ENCODE measurements at places on chromosomes 5 and 9. TPM values are rescaled to one million over a fixed set of nuclear protein-coding genes. Genes with fewer than 3 reads are reported as not detected.

DNA sequence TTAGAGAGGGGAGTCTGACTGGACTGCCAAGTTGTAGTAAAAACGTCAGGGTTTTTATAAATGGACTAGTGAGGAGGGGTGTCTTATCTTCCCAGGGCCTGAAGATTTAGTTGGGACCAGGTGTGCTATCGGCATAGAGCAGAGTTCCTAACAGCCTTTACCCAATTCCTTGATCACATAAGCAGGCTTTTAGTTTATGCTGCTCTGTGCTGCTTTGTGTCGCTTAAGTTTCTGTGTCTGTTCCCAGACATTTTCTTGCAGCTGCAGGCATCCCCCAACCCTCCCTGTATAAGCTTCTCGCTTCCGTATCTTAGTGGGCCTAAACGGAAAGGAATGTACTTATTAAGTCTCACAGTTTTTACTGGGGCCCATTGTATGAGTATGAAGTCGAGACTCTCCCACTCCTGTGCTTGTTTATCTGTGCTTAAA, 2.6 kb upstream of the SMC5 start:
- H3K36me3 ChIP-seq, result peaks cover 6% of the 10 kb centered on the region
- no peak for DNase-seq
- H3K27ac ChIP-seq, result no peak overlapping the region
- H3K4me3 ChIP-seq, result peak overlapping the region; percentile 37
- no peaks in the 10 kb centered on the region for H3K27me3 ChIP-seq

GRCh38 chr5:74603376-74603775, 37.2 kb downstream of the ENC1 start:
- H3K27me3 ChIP-seq, result no peaks in the 10 kb centered on the region
- DNase-seq, result no peak
- H3K27ac ChIP-seq, result no peak overlapping the region
- H3K4me3 ChIP-seq, result no peak overlapping the region
- H3K36me3 ChIP-seq, result no peaks in the 10 kb centered on the region

DNA sequence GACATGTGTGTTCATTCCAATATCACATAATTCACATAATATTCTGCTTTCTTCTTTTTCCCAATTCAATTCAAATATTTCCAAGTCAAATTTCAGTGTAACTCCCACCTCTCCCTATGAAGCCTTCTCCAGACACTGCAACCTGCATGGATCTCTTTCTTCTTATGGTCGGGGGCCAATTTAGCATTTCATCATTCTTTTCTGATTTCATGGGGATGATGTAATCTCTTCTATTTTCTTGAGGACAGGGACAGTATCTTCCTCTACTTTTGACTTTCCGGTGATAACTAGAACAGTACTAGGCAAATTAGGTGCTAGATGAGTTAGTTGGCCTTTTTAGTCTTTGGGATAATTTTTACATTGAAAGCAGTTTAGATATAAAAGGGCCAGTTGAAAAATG, 92.7 kb downstream of the CARTPT start:
- no peaks in the 10 kb centered on the region for H3K36me3 ChIP-seq
- no peak for DNase-seq
- H3K4me1 ChIP-seq, result peaks cover 10% of the 10 kb centered on the region
- H3K27me3 ChIP-seq, result no peaks in the 10 kb centered on the region
- no peak overlapping the region for H3K27ac ChIP-seq

DNA sequence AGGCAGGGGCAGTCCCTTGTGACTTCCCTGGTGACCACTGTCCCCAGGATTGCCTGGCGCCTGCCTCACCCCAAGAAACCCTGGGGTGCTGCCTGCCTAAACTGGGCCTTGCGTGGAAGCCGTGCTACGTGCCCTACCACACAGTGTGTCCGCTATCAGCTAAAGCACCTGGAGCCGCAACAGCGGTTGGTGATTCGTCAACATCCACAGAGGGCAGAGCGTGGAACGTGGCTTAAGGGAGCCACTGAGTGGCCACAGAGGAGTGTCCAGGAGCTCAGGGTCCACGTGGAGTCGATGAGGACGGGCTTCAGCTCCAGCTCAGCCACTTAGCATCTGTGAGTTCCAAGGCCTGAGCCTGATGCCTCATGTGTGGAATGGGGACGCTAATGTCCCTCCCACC, 25.3 kb downstream of the LAMC3 start:
- H3K27me3 ChIP-seq, result peaks cover 41% of the 10 kb centered on the region
- H3K4me3 ChIP-seq, result no peak overlapping the region
- peaks cover 24% of the 10 kb centered on the region for H3K4me1 ChIP-seq
- H3K27ac ChIP-seq, result no peak overlapping the region
- DNase-seq, result no peak

C9orf152 gene
- total RNA-seq, result not detected

SNAPC4 gene
- 5.2 TPM for total RNA-seq

GRCh38 chr5:37888476-37888875, 48.6 kb upstream of the GDNF start:
- no peaks in the 10 kb centered on the region for H3K4me1 ChIP-seq
- H3K27me3 ChIP-seq, result peaks cover 30% of the 10 kb centered on the region
- H3K4me3 ChIP-seq, result no peak overlapping the region
- no peak for DNase-seq
- no peaks in the 10 kb centered on the region for H3K36me3 ChIP-seq

FST gene
- 2.0 TPM for total RNA-seq

DNA sequence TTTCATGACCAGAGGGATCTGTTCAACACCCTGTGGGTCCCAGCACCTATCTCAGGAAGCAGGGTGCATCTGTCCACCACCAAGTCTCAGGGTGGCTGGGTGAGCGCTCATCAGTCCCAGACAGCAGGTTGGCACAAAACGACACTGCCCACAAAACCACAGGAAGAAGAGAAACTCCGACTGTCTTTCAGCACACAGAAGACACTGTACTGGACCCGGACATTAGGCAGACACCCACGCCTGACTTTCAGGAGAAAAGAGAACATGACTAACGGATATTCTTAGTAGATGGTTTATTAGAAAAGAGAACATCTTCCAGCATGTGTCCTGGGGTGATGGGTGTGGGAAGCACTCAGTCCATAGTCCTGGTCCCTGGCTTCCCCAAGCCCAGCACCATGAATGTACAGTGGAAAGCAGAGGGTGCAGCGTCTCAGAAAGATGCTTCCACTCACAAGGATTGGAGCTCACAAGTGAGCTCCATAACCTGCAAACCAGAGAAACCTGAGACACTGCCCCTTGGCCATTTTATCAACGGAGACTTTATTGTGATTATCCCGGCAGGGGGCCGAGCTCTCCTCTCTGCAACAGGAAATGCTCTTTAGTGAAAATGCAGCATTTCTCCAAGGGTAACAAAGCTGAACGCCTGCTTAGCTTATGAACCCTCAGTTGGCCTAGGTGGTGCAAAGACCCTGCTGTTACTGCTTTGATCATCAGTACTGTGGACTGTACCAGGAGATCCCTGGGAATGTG, 35.8 kb upstream of the LCP2 start:
- no peaks in the 10 kb centered on the region for H3K27me3 ChIP-seq
- H3K4me1 ChIP-seq, result peaks cover 21% of the 10 kb centered on the region
- no peak for DNase-seq
- no peak overlapping the region for H3K4me3 ChIP-seq

PCDHGB7 gene
- 7.9 TPM for total RNA-seq

- H3K4me3 ChIP-seq, result no peak overlapping the region
- H3K27me3 ChIP-seq, result no peaks in the 10 kb centered on the region
- peaks cover 99% of the 10 kb centered on the region for H3K4me1 ChIP-seq
- peak overlapping the region; percentile 89 for H3K27ac ChIP-seq
- DNase-seq, result peak; percentile 70
Observed at GRCh38 chr9:121721770-121722169, 70.3 kb downstream of the DAB2IP start.

DNA sequence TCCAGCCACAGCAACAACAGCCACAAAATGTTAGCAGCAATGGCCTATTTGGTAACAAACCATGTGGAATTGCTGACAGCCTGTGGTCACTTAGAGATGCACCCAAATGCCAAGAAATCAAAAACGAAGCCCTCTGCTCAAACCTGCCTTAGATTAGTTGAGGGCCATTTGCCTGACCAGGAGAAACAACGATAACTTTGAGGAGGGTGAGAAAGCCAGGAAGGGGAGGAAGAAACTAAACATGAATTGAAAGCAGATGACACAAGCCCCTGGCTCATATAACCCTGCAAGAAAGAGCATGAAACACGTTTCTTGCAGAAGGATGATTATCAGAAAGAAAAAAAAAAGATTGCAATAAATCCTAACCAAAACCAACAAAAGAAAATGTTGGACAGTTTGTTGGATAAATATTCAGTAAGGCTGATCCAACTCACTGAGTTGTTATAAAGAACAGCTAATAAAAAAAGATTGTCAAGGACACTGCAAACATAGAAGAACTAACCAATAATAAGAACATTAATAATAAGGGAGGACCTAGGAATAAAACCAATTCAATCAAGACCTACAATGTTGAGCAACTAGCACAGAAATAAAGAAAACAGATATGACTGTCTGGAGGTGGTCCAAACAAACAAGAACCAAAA, 140.5 kb upstream of the SLC30A5 start:
- no peak overlapping the region for H3K4me3 ChIP-seq
- no peaks in the 10 kb centered on the region for H3K36me3 ChIP-seq
- H3K27ac ChIP-seq, result peak overlapping the region; percentile 13
- no peak for DNase-seq
- H3K27me3 ChIP-seq, result no peaks in the 10 kb centered on the region

GRCh38 chr9:38081356-38082108, 12.5 kb upstream of the SHB start:
- DNase-seq, result no peak
- no peaks in the 10 kb centered on the region for H3K36me3 ChIP-seq
- peaks cover 26% of the 10 kb centered on the region for H3K4me1 ChIP-seq
- no peak overlapping the region for H3K4me3 ChIP-seq

- H3K36me3 ChIP-seq, result no peaks in the 10 kb centered on the region
- H3K27ac ChIP-seq, result no peak overlapping the region
- no peak for DNase-seq
- no peaks in the 10 kb centered on the region for H3K27me3 ChIP-seq
- H3K4me1 ChIP-seq, result peaks cover 14% of the 10 kb centered on the region
Observed at GRCh38 chr9:87517732-87518131, 20.1 kb downstream of the DAPK1 start.

TAF9 gene
- 32.2 TPM for total RNA-seq

- no peaks in the 10 kb centered on the region for H3K27me3 ChIP-seq
- no peak for DNase-seq
- H3K27ac ChIP-seq, result no peak overlapping the region
- no peaks in the 10 kb centered on the region for H3K36me3 ChIP-seq
Observed at GRCh38 chr5:153565822-153566221, 75.4 kb downstream of the GRIA1 start.

- H3K4me3 ChIP-seq, result no peak overlapping the region
- no peaks in the 10 kb centered on the region for H3K27me3 ChIP-seq
- H3K27ac ChIP-seq, result peak overlapping the region; percentile 68
- no peaks in the 10 kb centered on the region for H3K36me3 ChIP-seq
- no peak for DNase-seq
- H3K4me1 ChIP-seq, result peaks cover 60% of the 10 kb centered on the region
Observed at GRCh38 chr9:83440641-83441040, 97.6 kb downstream of the FRMD3 start.

GRCh38 chr9:136572003-136572827, 26.4 kb upstream of the NOTCH1 start:
- H3K4me1 ChIP-seq, result peaks cover 89% of the 10 kb centered on the region
- no peaks in the 10 kb centered on the region for H3K36me3 ChIP-seq
- peak; percentile 75 for DNase-seq
- peak overlapping the region; percentile 95 for H3K27ac ChIP-seq
- H3K4me3 ChIP-seq, result peak overlapping the region; percentile 11

DNA sequence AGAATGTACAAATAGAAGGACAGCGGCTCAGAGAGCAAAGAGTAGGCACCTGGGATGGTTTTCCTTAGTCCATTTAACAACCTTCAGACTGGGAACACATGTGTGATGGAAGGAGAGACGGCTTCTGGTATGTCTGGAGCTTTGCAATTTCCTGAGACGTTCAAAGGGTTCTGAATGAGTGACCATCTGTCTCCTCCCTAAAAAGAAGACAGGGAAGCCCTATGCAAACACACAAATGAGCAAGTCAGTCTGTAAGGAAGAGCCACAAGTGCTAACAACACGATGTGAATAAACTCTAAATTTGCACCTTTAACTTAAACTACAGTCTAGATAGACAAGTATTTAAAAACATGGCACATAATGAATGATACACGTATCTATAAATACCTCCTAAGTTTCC, 391.0 kb downstream of the ICE1 start:
- no peaks in the 10 kb centered on the region for H3K4me1 ChIP-seq
- H3K27ac ChIP-seq, result no peak overlapping the region
- H3K27me3 ChIP-seq, result no peaks in the 10 kb centered on the region
- no peak overlapping the region for H3K4me3 ChIP-seq

DNA sequence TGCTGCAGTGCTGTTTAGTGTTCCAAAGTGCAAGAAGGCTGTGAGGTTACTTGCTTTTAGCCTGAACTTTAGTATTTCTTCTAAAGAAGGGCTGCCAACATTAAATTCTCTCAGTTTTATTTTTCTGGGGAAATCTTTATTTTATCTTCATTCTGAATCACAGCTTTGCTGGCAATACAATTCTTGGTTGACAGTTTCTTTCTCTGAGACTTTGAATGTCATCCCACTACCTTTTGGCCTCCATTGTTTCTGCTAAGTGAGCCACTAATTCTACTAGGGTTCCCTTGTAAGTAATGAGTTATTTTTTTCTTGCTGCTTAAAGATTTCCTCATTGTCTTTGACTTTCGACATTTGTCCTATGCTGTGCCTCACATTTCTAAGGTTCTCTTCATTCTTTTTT, 32.4 kb upstream of the SUSD1 start:
- H3K27me3 ChIP-seq, result no peaks in the 10 kb centered on the region
- no peaks in the 10 kb centered on the region for H3K4me1 ChIP-seq
- H3K27ac ChIP-seq, result no peak overlapping the region
- no peak for DNase-seq
- H3K36me3 ChIP-seq, result peaks cover 68% of the 10 kb centered on the region

DNA sequence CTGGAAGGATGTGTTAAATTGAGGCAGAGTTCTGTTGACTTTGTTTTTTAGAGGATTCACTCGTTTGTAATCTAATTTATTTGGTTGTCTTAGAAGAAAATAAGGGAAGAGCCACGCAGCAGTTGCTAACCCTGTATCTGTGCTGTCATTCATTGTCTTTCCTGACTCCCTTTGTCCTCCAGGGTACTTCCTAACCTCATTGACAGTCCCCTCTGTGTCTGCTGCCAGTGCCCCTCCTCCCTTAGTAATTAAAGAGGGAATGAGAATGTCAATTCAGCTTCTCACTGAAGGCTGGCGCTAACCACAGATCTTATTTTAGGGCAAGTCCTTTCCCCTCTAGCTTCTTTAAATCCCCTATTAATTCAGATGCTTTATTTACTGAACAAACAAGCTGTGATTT, 84.0 kb downstream of the MAST4 start:
- H3K4me3 ChIP-seq, result no peak overlapping the region
- no peak for DNase-seq

DNA sequence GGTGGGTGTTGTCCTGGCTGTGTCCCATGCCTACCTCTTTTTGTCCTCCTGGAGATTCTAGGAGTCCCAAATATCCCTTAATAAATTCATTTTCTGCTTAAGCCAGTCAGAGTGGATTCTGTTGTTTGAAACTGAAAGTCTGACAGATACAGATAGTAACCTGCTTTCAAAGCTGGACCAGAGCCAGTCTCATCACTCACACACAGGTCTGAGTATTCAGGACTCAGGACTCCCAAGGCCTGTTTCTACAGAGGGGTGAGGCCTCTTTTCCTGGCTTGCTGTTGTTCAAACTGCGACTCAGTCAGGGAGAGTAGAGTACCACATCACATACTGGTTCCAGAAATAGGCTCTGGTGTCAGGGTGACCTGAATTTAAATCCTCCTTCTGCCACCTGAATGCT, 190.1 kb downstream of the PAX5 start:
- no peaks in the 10 kb centered on the region for H3K4me1 ChIP-seq
- peaks cover 69% of the 10 kb centered on the region for H3K27me3 ChIP-seq
- H3K27ac ChIP-seq, result no peak overlapping the region
- H3K4me3 ChIP-seq, result no peak overlapping the region
